Fibroblast of gingiva (primary cell): ENCODE measurements at places on chromosomes 1 and 21.
A peak's percentile ranks its signal among the peaks of the same experiment; 100 is the strongest.

- no peak for DNase-seq
Measured at GRCh38 chr1:106957795-106958194, 98.7 kb upstream of the PRMT6 start.

DNA sequence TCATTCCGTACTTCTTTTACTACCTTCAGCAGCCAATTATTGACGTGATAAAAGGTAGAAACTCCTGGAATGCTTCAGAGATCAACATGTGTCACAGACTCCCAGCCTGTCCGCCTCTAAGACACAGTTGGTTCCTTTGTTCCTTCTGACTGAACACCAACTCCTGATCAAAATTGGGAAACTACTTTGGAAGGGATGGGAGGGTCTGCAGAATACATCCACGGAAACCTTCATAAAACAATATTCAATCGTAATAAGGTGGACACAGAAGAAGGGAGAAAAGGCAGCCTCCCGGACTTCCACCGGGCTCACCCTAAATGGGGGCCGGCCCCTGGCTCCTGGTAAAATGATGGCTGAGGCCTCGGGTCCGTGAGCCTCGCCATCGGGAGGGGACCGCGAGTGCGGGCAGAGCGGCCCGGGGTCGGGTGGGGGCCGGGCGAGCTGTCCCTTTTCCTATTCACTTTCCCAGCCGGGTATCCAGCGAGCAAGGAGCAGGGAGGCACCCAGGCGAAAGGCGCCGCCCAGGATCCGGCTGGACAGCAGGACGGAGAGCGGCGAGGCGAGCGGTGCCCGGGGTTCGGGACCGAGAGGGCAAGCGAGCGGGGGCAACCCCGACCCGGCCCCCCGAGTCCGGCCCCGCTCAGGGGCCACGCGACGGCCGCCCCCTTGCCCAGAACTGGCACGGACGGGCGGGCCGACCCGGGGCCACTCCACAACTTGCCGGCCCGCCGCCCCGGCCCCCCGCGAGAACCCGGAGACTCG, 805 bp downstream of the NRIP1 start:
- DNase-seq = peak; percentile 32

GRCh38 chr1:53327182-53327913, 522 bp downstream of the LRP8 start:
- peak; percentile 14 for DNase-seq

DNA sequence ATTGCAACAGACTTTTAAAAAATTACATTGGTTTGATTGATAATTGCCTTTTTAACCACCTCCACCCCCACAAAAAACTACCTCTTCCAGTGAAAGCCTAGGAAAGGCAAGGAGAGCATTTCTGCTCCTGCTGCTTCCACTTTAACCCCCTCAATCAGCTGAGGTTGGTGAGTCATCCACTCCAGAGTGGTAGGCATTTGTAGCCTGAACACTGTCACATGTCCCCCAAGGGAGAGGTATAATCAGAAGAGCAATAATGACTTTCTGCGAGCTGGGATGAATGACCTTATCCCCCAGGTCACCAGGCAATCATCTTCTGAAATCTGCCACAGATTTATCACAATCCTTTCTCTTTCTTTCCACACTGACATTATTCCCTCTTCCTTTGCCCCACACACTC, 126.6 kb upstream of the CAMK1G start:
- no peak for DNase-seq

DNA sequence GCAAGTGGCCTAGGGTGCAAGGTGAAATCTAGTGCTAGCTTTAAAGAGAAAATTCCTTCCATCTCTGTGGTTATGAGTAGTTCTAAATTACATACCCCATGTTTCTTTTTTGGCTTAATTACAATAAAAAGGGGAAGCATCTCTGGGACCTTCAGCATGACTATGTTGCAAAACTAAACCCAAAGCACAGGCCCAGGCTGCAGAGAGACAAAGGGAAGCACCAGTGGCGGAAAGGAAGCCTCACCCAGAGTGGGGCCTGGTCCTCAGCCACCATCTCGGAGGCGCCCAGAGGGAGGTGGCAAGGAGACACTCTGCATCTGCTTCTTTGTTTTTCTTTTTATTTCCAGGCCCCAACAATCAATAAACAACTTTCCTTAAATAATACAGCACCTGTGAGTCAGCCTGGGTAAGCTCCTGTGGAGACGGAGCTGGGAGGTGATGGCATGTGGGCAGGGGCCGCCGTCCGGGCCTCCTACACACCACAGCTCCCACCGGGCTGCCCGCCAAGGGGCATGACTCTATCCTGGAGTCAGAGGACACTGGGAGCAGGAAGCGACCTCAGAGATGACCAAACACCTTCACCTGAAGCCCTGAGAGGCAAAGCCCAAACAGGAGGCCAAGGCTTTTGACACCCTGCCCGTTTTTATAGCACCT, 21.7 kb downstream of the ITPKB start:
- DNase-seq = no peak

DNA sequence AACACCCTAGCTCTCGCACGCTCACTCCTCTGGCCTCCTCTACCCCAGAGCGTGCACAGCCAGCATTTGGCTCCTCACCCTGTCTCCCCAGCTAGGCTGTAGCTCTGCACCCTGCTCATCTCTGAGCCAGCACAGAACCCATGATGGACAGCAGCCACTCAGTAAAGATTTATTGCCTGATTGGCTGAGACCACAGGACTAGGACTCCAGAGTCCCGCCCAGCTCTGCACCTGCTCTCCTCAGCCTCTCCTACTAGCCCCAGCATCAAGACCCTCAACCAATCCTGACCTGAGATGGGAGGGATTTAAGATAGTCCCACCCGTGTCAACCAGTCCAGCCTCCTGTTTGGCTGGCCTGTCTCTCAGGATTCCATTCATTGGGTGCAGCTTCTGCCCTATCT, 9.3 kb downstream of the C1QB start:
- DNase-seq = no peak

DNA sequence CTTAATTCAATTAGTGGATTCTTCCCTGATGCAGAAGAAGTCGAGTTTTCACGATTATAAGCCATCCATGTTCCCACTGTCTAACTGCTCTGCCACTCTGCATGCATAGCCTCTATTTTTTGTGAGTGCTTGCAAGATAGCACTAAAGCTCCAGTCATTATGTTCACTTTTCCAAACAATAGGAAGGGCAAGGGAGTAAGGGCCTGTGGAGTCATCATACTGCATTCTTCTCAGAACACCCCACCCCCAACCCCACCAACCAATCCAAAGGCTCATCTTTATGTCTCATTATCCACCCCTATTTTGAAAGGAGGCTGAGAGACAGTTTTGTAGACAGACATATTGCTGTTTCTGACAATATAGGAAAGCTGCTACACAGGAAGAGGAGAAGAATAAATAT, 471.7 kb upstream of the ADGRL2 start:
- DNase-seq = no peak

DNA sequence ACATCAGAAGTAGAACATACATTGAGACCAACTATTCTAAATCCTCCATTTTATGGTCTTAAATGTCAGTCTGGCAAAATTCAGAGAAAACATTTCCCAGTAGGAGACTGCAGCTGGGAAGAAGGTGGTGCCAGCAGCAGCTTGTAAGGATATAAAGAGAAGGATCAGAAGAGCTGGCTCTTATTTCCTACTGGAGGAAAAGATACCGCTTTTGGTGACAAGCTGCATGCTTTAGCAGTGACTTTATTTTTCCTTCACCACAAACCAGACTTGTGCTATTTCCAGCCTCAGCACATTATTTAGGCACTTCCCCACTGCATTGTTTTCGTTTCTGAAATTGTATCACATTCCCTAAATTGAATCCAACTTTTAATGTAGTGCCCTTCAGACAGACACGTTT, 28.4 kb downstream of the RNF11 start:
- peak; percentile 91 for DNase-seq

DNA sequence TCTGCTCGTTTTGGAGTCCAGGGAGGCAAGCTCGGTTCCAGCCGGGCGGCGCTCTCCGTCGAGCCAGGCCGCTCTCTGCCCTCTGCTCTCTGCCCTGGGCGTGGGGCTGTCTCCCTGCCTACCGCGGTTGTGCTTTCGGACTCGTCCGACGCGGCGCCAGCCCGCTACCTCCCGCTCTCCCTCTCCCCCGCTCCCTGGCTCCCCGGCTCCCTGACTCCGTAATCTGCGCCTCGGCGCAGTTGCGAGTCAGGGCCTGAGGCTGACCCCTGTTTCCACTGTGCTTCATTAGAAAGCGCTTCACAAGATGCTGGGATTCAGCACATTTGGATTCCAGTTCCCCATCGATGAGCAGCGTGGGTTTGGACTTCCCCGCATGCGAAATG, 2.2 kb downstream of the SOX13 start:
- no peak for DNase-seq

DNA sequence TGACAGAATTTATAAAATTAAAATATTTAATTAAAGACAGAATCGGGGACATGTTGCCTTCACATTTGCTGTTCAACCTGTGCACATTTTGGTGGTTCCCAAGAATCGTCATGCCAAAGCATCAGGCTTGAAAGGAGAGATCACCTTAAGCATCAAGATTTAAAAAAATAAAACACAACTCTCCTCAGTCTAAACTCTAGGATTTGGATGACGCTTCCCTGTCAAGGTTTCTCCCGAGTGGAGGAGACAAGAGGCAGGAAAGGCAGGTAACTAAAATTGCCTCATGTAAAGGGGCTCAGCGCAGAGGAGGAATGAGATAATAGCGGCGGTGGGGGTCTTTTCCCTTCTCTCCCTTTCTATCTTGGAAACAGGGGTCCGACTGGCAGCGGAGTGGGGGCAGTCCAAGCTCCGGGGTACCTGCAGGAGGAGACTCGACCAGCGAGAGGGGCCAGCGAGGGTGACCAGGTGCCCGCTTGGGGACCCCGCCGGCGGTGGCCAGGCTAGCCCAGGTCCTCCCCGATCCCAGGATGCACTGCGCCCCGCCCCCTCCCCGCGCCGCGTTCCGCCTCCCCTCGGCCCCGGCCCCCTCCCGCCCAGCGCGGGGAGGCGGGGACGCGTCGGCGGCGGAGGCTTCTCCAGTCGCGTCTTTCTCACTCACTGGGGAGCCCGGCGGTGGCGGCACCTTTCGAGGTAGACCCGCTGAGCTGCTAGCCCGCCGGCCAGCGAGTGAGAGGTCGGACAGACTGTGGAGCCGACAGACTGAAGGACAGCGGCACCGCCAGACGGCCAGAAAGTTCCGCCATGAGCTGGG, at the start of gene FNBP1L:
Gene FNBP1L (plus strand): TSS at position 638 of the 811 bp plus-strand sequence. CDS start 164 bp downstream, at position 802.
- DNase-seq = peak; percentile 10

DNA sequence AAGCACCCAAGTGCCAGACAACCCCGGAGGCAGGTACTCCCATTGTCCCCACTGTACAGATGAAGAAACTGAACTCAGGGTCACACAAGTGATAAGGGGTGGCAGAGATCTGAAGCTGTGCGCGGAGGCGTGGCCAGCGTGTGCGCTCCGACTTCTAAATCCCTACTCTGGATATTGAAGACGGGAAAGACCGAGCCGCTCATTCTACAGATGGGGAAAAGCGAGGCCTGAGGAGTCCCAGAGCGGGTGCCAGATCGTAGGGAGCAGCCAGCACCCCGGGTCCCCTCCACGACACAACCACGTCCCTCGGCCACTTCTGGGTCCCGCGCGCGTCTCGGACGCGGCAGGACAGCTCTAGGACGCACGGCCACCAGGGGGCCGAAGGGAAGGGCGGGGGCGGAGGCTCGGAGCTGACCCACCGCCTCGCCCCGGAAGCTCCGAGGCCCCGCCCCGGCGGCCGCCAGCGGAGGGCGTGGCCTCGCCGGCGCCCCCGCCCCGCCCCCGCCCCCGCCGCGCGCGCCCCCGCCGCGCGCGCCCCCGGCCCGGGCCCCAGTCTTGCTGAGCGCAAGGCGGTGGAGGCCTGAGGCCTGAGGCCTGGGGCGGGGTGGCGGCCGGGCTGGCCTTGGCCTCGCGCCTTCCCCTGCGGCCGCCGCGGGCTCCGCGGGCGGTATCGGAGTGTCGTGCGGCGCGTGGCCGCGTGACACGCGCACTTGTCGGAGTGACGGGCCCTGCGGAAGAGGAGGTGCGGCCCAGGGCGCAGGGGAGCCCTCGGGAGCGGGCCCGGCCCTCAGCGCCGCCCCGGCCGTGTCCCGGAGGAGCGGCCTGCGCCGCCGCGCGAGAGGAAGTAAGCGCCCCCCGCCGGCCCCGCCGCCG, at the start of gene H6PD:
Gene H6PD (plus strand): TSS at position 552 of the 873 bp plus-strand sequence. CDS start 10,161 bp downstream, outside the sequence.
- peak; percentile 88 for DNase-seq

DNA sequence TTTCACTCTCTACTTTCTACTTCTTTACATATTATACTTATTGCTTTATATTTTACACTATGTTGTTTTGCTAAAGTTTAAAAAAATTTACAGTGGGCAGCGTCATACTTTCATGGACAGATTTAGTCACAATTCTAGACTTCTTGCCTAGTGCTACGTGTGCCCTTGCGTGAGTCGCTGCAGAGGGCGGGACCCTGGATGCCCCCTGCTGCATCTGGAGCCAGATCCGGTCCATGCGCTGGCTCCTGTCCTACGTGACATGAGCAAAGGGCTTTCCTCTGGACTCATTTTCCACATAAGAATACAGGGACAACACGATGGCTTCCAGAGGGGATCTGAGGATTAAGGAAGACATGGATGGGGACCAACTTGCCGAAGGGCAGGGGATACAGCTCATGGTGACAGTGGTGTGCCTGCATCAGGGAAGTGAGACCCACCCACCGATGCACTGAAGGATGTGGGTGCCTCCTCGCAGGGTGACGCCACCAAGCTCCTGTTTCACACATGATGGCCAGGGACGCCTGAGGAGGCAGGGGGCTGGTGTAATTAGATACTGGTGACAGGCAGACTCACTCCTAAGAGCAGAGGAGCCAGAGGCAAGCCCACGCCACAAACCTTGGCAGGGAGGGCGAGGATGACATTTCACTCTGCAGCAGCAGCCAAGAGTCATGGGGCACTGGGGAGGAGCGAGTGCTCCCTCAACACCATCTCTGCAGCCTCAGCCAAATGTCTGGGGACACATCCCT, 86.6 kb downstream of the DMRTB1 start:
- DNase-seq = peak; percentile 78

GRCh38 chr1:65846866-65847265, 54.2 kb downstream of the PDE4B start:
- DNase-seq = peak; percentile 43

- peak; percentile 47 for DNase-seq
Measured at GRCh38 chr1:186530109-186530508, 69.2 kb upstream of the PDC start.
